ENCODE measurements at places on chromosomes 5 and 9.

GRCh38 chr5:15037247-15037908, 165.8 kb upstream of the ANKH start:
- no peak for DNase-seq

GRCh38 chr5:64958757-64959391, 190.1 kb downstream of the CWC27 start:
- no peak for DNase-seq

DNA sequence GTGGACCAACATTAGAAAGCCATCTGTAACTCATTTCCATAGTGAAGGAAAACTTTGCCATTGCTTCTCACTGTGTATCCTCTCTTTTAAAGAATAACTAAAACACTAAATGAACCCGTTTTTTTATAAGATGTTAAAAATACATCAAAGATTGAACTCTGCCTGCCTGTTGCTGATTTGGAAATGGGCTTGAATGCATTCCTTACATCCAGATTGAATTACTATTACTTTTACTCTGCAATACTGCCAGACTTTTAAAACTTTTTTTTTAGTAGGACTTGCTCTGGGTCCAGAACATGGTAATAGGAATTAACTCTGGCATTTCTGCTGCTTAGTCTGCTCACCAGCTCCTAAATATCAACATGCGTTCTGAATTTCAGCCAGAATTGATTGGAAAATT, 176.8 kb upstream of the PAPPA start:
- DNase-seq: no peak

DNA sequence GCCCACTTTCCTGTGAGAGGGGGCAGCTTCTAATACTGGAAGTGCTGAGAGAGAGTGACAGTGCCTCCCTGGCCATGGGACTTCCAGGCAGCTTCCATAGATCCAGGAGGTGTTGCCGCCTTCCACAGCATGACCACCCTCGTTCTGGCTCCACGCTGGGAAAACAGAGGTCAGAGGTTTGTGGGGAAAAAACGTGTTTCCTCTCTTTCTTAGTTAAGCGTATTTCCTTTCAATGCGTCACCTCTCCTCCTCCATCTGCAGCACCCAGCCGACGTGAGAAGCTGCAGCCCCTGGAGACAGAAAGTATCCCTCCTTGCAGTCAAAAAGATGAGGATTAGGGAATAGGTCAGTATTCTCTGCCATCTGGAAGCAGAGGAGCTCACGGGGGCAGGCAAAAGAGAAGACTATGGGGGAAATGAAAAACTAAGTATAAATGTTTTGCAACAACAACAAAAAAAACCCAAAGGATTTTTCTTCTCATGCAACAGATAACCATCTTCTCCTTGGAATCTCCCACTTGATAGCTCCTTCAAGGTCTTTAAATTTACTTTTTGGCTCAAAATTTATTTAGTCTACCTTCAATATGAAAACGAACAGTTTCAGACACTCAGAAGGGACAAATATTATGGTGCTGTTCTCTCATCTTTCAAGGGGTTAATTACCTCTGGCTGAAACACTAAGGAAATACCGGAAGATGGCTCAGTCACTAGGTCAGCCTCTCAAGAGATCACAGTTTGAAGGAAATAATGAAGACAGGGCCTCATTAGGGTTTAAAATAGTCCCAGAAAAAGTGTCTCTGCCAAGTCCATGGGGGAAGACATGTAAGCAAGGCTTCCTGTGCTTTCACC, 38.0 kb downstream of the MTMR12 start:
- DNase-seq: no peak

- DNase-seq: no peak
These were observed 60.3 kb downstream of the TTC39B start for GRCh38 chr9:15246708-15247107.

- DNase-seq: no peak
These were observed 38.3 kb upstream of the TENT4A start for GRCh38 chr5:6674886-6675285.

- no peak for DNase-seq
These were observed at the start of gene CCDC180 for GRCh38 chr9:97307500-97308163. Gene CCDC180 (plus strand): TSS chr9:97307659. CDS start chr9:97308064, 405 bp downstream.

DNA sequence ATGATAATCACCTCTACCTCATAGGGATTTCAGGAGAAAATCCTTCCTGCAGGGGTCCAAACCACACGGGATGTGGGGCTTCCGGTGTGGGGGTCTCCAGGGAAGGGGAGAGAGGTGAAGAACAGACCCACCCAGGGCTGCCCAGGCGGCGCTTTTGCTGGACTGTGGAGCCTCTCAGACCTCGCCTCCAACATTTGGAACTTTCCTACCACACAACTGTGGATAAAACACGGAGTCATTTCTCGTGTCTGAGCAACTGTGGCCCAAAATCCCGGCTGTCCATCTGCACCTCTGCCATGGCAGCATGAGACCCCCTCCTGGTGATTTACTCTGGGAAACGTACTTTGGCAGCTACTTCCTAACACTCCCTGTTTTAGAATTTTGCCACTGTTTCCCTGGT, 307.8 kb upstream of the IRX4 start:
- no peak for DNase-seq

- no peak for DNase-seq
These were observed 49.9 kb upstream of the HSPA9 start for GRCh38 chr5:138625134-138625533.

GRCh38 chr5:118257066-118257465, 731.3 kb downstream of the DTWD2 start:
- no peak for DNase-seq

DNA sequence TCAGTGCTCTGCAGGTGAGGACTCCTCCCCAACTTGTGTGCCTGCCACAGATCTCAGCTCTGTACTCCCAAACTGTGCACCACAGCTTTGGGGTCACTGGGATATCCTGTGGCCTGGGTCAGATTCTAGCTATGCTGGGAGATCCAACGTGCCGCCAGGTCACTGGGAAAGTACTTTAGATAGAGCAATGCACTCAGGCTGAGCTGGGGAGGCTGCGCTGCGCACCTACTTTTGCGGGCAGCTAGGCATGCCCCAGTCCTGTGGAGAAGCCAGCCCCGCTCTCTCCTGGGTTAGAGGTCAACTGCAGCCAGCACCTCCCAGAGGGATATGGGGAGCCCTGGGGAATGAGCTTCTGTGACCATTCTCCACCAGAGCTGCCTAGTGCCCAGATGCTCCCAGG, 552.1 kb upstream of the CDH9 start:
- DNase-seq: no peak

GRCh38 chr5:98726258-98726657, 47.2 kb upstream of the RGMB start:
- no peak for DNase-seq

GRCh38 chr5:150064681-150065220, 21.6 kb downstream of the CSF1R start:
- no peak for DNase-seq
